NCI-H2107 (cell line): ENCODE measurements at places on chromosomes 11 and 22.

GRCh38 chr22:25970999-25971811 lies 198.1 kb upstream of the SEZ6L start:
- DNase-seq: no peak

DNA sequence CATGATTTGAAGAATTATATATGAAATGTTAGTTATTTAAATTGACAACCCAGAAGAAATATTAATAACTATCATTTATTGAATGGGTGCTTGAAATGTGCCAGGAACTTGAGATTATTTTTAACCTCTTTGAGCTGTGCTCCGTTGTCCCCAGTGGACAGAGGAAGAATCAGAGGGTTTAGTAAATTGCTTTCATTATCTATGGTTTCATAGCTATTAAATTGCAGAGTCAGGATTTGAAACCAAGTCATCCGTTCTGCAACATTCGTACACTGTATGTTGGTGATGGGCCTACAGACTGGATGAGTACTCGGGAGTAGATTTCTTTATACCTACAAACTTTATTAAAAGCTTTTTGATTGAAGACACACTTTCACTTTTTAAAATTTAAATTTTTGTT lies 4.9 kb downstream of the HSD17B12 start:
- no peak for DNase-seq

GRCh38 chr11:90512846-90513245 lies 290.0 kb upstream of the CHORDC1 start:
- DNase-seq: no peak

DNA sequence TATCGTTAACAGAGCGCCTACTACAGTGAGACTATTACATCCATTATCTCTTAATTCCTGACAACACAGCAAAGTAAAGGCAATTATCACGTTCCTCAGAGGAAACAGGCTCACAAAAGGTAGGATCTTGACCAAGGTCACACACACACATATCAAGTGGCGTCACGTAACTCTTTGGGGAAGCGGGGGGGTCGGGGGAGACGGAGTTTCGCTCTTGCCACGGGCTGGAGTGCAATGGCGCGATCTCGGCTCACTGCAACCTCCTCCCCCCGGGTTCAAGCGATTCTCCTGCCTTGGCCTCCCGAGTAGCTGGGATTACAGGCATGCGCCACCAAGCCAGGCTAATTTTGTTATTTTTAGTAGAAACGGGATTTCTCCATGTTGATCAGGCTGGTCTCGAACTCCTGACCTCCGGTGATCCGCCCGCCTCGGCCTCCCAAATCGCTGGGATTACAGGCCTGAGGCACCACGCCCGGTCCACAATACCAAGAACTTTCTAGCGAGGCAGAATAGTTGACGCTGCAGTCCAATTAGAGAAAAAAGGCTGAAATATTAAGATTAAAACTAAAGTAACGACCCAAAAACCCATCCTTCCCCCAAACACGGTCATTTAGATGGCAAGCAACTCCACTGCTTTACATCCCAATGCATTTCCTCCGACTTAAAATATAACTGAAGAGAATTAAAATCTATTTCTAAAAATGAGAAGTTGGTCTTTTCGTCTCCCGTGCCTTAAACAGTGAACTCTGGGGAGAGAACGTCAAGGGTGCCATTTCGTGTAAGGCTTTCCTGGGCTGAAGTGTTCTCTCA lies 1.2 kb downstream of the DDX17 start:
- DNase-seq: no peak
